Globus pallidus (tissue), 1 donor: ENCODE measurements at places on chromosomes 6 and 20.

DNA sequence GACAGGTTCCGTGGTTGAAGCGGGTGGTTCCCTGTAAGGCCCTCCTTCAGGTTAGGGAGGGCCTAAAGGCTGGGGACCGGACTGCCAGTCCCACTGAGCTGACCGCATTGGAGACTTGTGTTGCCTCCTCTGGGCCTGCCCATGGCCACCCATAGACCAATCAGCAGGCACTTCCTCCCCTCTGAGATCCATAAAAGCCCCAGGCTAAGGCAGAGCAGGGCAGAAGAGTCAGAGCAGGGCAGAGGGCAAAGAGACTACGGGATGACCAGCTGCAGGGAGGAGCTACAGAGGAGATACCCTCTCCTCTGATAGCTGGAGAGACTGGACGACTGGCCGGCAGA lies 537.4 kb downstream of the TENT5A start:
- DNase-seq, result no peak

DNA sequence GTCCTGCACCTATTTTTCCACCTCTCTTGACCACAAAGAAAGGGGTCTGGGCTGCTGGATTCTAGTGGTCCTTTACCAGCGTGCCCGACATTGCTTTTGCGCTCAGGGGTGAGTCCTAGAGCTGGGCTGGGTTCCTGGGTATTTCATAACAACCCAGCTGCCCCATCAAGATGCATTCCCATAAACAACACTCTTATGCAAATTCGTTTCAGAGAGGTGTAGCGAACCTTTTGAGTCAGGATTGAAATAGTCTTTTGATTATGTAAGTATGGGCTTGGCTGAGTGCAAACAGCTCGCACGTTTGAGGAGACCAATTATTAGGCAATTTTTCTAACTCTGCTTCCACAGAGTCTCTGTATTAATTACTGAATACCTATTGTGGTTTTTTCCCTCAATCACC lies 13.7 kb downstream of the ACOT13 start:
- no peak for DNase-seq

GRCh38 chr20:41360831-41361756 lies 5.5 kb downstream of the EMILIN3 start:
- DNase-seq, result no peak

DNA sequence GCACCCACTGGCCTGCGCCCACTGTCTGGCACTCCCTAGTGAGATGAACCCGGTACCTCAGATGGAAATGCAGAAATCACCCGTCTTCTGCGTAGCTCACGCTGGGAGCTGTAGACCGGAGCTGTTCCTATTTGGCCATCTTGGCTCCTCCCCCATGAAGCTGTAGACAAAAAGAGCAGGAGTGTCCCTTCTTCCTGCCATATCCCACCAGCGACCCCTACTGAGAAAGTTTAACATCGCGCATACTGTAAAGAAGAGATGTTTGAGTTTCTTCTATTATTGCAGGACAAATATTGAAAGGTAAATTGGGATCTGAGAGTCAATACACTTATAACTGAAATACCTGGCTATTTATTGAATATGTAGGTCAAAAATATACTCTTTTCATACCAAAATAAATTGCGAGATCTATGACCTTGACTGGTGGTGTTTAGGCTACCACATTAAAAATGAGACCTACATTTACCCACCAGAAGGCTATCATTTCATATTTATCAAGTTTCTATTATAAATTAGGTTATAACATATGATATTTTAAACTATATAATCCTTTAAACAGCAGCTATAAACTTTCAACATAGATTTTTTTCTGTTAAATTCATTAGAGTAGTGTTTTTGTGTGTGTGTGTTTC lies 586.3 kb downstream of the HTR1B start:
- DNase-seq, result no peak

GRCh38 chr20:56778765-56779195 lies 149.7 kb downstream of the TFAP2C start:
- no peak for DNase-seq

DNA sequence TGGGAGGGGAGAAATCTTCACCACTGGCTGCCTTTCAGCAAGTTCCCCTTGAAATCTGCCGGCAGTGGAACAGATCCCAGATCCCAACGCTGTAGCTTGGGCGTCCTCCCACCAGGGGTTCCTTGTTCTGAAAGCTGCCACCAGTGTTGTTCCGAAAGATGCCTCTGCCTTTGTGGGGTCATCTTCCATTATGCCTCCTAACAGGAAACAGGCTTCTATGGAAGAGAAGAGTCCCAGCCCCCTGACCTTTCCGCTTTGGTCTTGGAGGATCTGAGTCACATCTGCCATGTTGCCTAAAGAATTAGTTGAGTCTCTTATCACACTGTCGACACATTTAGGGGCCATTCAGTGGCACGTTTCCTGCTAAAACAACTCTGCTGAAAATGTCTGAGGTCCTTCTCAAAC lies 57.5 kb upstream of the NFATC2 start:
- DNase-seq, result no peak

GRCh38 chr6:81900616-81901015 lies 148.1 kb upstream of the TENT5A start:
- DNase-seq, result no peak

- peak; percentile 6 for DNase-seq
Observed at GRCh38 chr6:11975353-11975977, 36.6 kb upstream of the HIVEP1 start.

GRCh38 chr6:135796643-135797305 lies 54.7 kb upstream of the PDE7B start:
- peak; percentile 5 for DNase-seq

GRCh38 chr6:165746331-165746730 lies 83.3 kb upstream of the PDE10A start:
- peak; percentile 12 for DNase-seq

GRCh38 chr6:34517966-34518365 lies 38.2 kb downstream of the SPDEF start:
- DNase-seq, result no peak

DNA sequence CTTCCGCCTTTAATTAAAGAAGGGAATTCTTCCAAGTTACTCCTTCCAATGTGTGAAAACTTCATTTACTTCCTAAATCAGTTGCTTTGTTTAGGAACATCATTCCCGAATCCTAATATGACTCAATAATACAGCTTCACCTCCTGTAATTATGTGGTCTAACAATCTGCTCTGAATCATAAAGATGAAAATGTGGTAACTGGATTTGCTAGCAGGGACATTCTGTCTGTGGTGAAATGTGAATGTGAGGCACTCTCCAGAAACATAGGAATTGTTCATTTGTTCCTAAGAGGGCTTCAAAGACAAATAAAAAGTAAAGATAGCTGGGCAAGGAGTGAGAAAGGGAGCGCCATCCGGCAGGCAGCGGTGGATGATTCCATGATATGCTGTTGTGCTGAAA lies 678.1 kb downstream of the KIF16B start:
- DNase-seq, result no peak

GRCh38 chr6:158649289-158650143 lies at the start of gene SYTL3:
TSS of gene SYTL3 (plus strand) at chr6:158650054. CDS start at chr6:158663269, 13,215 bp downstream.
- DNase-seq, result peak; percentile 59
